Aorta (tissue), 5 donors: ENCODE measurements at places on chromosomes 16 and 17. TPM values are rescaled to one million over a fixed set of nuclear protein-coding genes. Genes with fewer than 3 reads are reported as not detected.

GRCh38 chr17:48767263-48767774, 38.8 kb upstream of the HOXB13 start:
- no peaks in the 10 kb centered on the region for H3K36me3 ChIP-seq
- no peak overlapping the region for H3K4me3 ChIP-seq
- no peak overlapping the region for H3K27ac ChIP-seq
- H3K27me3 ChIP-seq = no peaks in the 10 kb centered on the region

The AMZ2 gene
- 47.9 TPM for total RNA-seq

GRCh38 chr16:1667271-1667670, 10.8 kb upstream of the JPT2 start:
- H3K27me3 ChIP-seq = no peaks in the 10 kb centered on the region
- H3K4me3 ChIP-seq = no peak overlapping the region
- no peak overlapping the region for H3K27ac ChIP-seq

DNA sequence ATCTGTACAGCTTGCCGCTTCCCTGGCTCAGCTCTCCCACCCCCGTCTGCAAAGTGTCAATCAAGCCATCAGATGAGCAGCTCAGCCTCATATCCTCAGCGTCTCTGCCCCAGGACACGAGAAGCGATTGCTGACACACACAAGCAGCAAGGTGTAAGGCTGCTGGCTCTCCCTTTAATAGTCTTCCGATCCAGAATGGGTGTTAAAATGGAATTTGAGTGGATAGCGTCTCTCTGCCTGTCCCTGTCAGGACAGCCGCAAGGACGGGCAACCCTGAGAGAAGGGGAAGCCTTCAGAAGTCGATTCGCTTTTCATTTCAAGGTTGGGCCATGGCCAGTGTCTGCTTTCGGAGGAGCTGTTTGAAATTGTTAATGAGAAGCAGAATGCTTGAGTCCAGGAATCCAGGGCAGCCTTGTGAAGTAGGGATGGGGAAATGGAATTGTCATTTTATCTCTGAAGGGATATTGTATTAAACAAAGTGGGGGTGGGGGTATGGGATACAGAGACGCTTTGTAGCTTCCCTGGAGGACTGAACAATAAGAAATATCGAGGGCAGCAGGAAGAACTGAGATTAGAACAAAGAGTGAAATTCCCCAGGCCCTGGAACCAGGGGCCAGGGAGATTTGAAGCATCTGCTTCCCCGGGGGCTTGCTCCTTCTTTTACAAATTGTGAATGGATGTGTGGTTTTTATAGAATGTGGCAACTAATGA, 4.7 kb upstream of the PIPOX start:
- DNase-seq = no peak
- no peaks in the 10 kb centered on the region for H3K36me3 ChIP-seq
- no peak overlapping the region for H3K27ac ChIP-seq
- H3K27me3 ChIP-seq = no peaks in the 10 kb centered on the region

DNA sequence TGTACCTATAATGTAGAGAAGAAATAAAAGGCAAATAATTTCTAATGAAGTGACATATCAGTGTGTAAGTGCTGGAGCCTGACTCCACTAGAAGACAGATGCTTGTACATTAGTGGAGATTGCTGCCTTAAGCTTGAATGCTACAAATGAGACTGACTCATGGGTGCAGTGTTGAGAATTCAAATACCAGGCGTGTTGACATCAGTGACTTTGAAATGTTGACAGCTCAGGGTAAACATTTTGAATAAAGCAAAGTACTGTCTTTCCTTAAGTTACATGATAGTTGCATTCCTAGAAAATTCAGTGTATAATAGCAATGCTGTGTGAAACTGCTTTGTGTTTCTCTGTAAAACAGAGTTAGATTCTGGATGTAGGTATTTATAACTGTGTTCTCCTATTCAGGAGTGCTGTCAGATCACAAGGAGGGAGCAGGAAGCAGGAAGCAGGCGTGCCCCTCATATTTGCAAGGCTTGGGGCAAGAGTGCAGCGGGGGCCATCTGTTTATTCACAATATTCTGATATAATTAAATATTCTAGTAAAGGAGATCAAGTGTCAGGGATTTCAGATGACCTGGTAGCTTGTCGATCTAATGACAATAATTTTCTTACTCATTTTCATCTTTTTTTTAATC, 119.0 kb downstream of the SPECC1 start:
- no peaks in the 10 kb centered on the region for H3K36me3 ChIP-seq
- no peaks in the 10 kb centered on the region for H3K27me3 ChIP-seq
- no peaks in the 10 kb centered on the region for H3K4me1 ChIP-seq
- no peak overlapping the region for H3K27ac ChIP-seq
- DNase-seq = no peak

DNA sequence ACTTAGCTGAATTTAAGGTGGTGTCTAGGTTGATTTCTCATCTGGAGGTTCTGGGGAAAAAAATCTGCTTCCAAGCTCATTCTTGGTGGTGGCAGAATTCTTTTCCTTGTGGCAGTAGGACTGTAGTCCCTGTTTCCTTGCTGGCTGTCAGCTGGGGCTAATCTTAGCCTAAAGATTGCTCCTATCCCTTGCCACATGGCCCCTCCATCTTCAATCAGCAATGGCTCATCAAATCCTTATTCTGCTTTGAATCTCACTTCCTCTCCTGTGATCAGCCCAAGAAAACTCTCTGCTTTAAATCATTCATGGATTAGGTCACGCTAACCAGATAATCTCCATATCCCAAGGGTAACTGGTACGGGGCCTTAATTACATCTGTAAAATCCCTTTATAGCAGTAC, 6.6 kb downstream of the FAM20A start:
- no peak overlapping the region for H3K27ac ChIP-seq
- H3K4me1 ChIP-seq = no peaks in the 10 kb centered on the region
- H3K36me3 ChIP-seq = no peaks in the 10 kb centered on the region
- no peaks in the 10 kb centered on the region for H3K27me3 ChIP-seq
- H3K4me3 ChIP-seq = no peak overlapping the region

- H3K36me3 ChIP-seq = peaks cover 5% of the 10 kb centered on the region
- DNase-seq = no peak
- H3K27me3 ChIP-seq = no peaks in the 10 kb centered on the region
- no peaks in the 10 kb centered on the region for H3K4me1 ChIP-seq
- H3K4me3 ChIP-seq = no peak overlapping the region
These were observed 41.7 kb downstream of the SYNRG start for GRCh38 chr17:37567538-37567937.
